ENCODE measurements at places on chromosomes 2 and 18.
A peak's percentile ranks its signal among the peaks of the same experiment; 100 is the strongest.

DNA sequence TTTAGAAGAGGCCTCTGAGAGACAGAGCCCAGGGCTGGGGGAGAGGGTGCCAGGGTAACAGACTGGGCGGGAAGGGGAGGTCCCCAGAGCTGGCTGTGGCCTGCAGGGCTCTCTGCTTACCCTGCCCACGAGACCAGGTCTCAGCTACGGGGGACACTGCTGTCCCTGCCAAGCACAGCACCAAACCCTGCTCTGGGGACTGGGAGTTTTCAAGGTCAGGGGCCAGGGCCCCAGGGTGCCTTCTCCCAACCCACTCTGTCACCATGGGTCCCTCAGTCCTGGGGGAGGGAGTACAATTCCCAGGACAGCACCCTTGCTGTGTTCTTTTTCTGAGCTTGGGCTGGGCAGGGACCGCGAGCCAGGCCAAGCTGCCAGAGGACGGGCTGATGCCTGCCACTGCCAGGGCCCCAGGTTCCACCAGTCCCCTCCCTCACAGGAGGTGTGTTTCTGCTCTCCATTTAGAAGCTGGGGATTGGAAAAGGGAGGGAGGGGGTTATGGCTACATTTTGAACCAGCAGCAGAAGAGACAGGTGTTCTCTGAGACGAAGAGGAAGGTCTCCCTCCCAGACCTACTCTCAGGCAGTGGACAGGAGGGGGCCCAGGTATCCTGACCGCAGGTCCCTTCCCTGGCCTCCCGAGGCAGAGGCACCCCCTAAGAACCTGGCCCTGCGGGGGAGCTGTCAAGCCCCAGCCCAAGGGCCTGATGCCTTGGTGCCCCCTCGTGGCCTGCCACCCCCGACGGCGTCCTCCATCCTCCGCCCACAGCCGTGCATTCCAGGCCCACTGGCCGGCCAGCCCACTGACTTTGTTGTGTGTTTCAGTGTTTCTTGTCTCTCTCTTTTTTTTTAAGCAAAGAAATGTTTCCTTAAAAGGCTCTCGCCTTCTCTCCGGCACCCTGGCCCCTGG lies 80.4 kb downstream of the TNS1 start:
- no peak for DNase-seq

DNA sequence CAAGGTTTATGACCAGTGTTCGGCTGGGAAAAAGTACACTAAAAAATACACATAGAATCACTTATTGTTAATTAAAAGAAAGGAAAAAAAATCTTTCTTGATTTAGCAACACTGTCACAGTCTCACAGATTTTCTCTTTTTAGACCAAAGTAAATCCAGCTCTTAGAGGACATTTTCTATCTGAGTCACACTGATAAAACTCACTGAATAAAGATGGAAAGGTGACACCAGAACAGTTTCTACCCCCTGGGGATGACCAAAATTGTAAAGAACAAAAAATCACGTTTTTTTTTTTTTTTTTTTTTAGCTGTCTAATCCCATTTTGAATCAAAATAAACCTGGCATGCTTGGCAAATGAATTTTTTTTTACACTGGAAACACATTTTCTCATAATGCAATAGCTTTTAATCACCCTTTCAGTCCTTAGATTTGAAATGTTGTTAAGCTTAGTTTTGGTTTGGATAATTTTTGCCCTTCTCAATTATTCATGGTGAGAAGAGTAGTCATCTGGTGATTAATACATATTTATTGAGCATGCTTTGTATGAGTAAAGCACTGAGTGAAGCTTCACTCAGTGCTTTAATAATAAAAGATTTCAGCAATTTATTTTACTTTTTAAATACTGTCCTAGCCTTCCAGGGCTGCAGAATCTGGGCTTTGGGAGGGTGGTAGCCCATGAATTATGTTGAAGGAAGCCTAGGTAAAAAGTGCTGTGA lies 886.3 kb downstream of the SLC4A3 start:
- no peak for DNase-seq

GRCh38 chr2:129771418-129772189 lies 207.9 kb upstream of the RAB6C start:
- DNase-seq, result no peak

DNA sequence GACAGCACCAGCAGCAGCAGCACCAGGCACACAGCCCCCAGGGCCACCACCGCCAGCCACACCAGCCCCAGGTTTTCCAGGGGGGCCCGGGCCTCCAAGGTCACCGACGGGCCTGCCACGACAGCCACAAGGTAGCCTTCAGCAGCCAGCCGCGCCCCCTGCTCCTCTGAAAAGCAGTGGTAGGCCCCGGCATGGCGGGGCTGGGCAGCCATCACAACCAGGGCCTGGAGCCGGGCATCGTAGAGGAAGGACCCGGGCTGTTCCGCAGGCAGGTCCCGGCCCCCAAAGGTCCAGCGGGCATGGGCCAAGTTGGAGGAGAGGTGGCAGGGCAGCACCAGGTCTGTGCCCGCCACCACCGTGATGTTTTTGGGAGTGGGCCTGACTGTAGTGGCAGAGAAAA lies 3.3 kb upstream of the ANKRD39 start:
- no peak for DNase-seq

GRCh38 chr2:192948316-192948715 lies 753.6 kb upstream of the TMEFF2 start:
- DNase-seq, result no peak

DNA sequence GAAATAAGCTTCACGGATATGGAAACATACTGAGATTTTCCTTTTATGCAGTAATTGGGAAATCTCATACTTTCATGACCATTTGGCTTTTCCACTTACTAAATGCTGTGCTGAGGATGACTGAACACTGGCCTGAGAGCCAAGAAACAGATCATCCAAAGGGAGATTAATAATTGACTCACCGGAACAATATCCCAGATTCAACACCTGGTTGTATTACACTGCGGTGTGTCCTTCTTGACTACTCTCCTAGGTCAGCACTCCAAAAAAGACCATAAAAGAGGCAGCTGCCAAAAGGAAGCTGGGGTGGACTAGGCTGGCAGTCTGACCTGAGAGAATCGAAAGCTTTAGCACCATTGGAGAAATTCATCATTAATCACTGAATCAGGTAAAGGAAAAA lies 469.1 kb downstream of the CBLN2 start:
- DNase-seq, result no peak

DNA sequence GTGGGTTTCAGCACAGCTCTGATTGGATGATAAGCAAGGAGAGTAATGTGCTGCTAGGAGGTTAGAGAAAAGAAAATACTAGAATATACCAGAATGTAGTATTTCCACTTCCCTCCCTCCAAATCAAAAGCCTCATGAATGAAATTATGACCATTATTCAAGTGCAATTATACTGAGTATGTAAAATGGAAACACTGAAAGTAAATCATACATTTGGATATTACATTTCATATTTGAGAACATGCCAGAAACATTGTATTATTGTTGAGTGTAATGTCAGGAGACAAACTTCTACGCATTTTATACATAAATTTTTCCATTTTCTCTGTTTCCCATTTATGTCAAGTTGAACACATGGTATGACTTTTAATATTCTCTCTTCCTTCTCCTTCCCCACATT lies 942 bp upstream of the CETN1 start:
- DNase-seq, result no peak

DNA sequence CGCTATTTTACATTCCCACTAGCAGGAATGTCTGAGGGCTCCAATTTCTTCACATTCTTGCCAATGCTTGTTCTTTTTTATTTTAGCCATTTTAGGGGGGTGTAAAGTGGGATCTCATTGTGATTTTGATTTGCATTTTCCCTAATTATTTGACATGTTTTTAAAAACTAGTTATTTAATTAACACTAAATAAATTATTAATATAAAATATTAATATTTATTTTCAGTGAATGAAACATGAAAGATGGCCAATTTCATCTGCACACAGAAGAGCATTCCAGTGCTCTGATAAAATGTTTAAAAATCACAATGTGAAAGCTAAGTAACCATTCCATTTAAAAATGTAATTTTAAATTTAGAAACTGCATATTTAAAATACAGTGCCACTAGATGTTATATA lies 322.2 kb upstream of the ZNF521 start:
- no peak for DNase-seq

DNA sequence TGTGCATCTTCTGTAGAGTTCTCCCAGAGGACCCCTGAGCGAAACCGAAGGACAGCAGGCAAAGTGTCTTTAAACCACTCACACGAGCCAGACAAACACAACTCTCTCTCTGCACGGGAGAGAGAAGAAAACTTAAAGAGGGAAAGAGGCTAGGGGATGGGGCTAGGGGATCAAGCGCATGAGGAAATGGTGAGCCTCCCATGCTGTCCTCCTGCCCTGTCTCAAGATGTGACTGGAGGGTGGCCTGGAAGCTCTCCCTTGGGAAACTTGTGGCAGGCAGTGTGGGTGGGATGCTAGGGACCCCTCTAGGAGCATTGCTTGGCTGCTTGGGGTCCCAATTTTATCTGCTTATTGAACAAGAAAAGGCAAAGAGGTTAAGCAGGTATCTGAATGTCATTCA lies 44.5 kb downstream of the CYP26B1 start:
- no peak for DNase-seq

DNA sequence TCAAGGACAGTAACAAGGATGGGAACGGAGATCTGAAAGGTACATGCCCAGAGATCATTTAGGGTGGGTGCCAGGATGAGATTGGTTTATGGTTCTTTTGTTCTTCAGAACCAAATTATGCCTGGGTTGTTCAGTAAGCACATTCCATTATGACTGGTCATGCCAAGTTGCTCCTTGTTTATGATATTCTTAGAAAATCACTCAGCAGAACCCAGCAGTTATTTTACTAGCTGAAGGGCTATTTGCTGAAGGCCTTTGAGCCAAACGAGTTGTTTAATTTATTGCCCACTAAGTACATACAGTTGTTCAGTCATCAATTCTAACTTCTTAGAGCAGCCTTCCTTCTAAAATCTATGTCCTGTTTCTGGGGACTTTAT lies 635 bp downstream of the SLC3A1 start:
- no peak for DNase-seq

DNA sequence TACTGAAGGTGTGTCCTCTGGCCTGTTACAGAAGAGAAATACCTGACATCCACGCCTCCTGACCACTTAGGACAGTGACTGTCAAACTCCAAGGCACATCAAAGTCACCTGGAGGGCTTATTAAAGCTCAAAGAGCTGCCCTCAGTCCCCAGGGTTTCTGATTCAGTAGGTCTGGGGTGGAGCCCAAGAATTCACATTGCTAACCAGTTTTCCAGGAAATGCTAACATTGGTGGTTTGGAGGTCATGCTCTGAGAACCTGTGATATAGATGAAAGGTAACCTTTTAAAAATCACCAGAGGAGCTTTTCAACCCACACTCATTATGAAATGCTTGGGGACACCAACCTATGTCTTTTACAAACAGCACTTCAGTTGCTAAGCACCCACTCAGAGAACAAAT lies 172.3 kb downstream of the ALK start:
- no peak for DNase-seq

DNA sequence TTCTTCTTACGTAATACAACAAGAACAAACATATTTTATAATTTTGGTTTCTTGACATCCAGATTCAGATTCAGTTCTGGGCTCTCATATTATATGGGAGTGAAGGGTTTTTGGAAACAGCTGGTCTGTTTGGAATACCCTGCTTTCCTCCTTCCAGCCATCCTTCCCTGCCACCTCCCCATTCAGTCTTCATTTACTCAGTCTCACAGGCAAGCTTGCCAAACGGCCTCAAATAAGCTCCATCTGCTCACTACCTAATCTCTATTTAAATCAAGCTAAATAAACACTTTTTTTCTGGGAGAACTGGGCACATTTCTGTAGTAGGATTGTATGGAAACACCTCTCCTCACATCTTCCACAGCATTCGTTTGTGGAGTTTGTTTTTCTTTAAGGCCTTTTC lies 147.5 kb downstream of the RND3 start:
- no peak for DNase-seq

DNA sequence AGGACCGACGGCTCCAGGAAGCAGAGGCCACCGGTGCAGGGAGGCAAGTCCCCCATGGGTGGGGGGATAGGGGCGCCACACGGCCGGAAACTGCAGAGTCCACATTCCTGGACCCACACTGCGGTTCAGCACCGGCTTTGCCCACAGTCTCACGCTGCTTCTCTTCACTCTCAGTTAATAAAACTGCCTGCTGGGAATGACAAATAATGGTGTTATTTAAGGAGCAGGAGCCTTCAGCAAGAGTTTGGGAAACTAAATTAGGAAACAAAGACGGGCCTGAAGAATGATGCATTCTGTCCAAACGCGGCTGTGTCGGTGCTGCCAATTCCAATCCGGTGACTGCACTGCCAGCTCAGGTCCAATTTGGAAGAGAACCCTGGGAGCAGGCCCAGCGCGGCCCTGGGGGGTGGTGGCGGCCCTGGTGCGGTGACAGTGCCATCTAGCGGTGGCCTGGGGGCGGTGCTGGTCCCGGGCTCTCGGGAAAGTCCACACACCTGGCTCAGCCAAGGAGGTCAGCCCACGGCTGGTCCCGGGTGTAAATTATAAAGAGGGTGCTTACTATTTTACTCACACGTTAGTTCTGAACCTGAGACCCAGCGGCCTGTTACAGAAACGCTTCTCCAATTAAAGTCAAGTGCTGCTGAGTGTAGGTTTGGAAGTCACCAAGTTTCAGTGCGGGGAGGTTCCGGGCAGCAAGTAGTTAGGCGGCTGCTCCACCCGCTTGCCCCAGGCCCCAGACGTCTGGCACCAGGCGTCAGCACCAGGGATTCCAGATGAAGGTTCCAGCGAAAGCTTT lies 73.1 kb upstream of the PXDN start:
- peak; percentile 35 for DNase-seq

GRCh38 chr18:6022074-6022444 lies 126.7 kb upstream of the TMEM200C start:
- peak; percentile 76 for DNase-seq

- no peak for DNase-seq
These were observed 9.1 kb upstream of the DSG3 start for GRCh38 chr18:31438402-31438801.

GRCh38 chr2:211085056-211085680 lies 528.8 kb downstream of the CPS1 start:
- DNase-seq, result peak; percentile 19

DNA sequence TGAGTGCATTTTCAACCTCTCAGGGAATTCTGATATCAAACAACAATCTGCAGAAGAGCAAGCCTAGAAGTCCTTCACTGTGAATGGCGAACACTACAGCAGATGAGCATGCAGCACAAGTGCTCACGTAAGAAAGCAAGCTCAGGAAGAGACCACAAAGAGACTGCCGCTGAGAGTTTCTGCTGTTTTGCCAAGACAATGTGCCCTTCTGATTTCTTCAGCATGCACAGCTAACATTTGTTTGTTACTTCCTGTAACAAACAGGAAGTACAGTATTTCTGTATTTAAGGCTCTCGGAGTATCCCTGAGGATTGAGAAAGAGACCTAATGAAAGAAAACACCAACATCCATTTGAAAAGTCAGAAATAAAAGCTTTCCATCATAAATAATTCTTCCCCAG lies 45.9 kb downstream of the MBOAT2 start:
- no peak for DNase-seq

All from common myeloid progenitor, CD34-positive (primary cell).